Activated CD4-positive, alpha-beta T cell treated with anti-CD3 and anti-CD28 coated beads for 36 hours (primary cell): ENCODE measurements at places on chromosomes 6 and 20.

GRCh38 chr6:130050230-130050629 is 31.8 kb downstream of the L3MBTL3 start:
- no peak for DNase-seq

DNA sequence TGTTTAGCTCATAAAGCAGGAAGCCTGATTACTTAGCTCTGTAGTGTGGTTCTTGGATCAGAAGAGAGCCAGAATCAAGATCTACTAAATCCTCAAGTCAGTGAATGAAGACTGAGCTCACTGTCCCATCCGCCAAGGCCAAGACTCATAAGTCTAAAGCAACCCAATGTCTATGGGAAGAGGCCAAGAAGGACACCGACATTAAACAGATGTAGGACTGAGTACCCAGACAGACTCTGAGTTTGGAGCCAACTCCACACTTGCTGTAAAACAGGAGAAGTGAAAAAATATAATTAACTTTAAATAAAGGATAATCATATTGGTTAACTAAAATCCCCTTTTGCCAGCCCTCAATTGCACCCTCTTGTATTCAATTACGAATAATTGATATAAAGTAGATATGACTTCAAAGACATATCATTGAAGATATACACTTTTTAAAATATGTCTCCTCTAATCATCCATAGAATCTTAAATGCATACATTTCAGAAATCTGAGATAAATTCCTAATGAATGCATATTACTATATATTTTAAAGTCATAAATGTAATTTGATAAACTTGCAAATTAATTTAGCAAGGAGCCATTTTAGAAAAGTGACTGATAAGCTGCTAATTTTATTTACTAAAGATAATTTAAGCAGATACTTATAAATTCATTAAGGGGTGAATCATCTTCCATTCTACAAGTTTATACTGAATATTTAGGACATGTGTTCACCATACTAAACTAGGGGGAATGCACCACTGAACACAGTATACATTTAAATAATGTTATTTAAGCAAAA is 617.0 kb upstream of the ARID1B start:
- DNase-seq = no peak

GRCh38 chr6:61203966-61204496 is 1082.0 kb downstream of the KHDRBS2 start:
- no peak for DNase-seq

- DNase-seq = peak; percentile 79
These were observed 20.7 kb downstream of the GTPBP2 start for GRCh38 chr6:43608310-43608763.

DNA sequence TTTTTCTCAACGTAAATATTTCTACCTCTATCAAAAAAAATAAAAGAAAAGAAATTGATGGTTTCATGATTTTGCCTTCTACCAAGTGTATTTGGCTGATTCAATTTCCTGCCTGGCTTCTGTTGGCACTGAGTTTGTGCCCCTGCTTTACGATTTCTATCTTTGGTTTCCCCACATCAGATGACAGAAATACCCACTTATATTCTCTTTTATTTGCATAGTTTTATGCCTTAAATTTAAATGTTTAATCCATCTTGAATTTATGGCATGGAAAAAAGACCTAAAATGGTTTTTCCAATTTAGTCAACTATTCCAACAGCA is 34.3 kb downstream of the RNF24 start:
- DNase-seq = no peak

DNA sequence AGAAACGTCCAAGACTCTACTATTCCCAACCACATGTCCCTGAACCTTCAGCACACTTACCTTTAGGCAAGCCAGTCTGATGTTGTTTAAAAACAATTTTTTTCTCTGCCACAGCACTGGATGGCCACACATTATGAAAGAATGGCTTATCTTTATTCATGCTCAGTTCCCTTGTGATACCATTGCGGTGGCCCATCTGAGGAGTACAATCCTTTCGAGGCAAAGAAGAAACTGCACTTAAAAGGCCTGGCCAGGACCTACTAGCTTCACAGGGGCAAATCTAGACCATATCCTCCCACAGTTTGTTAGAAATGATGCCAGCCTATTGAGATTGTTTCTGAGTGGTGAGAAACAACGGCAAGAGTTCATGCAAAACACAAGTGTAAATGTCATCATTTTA is 88.4 kb upstream of the PLEKHG1 start:
- no peak for DNase-seq

GRCh38 chr20:63703976-63704748 is 3.6 kb downstream of the ARFRP1 start:
- DNase-seq = no peak

GRCh38 chr20:51622004-51622874 is 79.7 kb upstream of the NFATC2 start:
- DNase-seq = no peak

DNA sequence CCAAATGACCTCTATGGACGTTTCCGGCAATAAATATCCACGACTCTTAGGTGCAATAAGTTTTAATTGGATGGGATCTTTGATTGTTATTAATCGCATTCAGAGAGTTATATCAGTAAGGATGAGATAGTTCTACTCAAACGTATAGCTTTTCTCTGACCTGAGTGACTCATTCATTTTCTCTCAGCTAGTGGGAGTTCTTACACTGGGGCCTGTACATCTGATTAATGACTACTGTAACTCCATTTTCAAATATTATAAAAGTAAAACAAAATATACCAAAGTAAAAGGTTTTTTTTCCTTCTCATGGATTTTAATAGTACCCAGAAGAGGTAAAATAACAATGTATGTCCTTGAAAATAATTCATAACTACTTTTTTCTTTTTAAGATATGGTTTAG is 41.1 kb upstream of the SAMD5 start:
- DNase-seq = no peak

- DNase-seq = peak; percentile 84
These were observed 35.3 kb downstream of the TOX2 start for GRCh38 chr20:43949741-43950618.

DNA sequence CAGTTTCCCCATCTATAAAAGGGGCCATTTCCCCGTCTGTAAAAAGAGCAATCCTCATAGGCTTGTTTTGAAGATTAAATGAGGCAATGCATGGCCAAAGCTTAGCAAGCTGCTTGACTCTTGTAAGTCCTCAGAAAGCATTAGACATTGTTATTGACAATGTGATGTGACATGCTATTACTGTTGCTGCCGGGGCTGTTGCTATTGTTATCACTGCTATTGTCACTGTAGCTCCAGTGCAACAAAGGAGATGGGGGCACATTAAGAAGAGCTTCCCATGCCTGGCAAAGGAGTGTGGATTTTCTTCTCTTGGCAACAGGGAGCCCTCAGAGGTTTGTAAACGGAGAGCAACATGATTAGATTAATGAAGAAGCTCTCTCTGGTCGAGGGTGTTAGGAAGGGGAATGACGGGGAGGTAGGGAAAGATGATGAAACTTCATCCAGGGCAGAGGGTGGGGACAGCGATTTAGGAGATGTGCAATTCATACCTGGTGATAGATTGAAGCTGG is 33.1 kb upstream of the FAM83D start:
- DNase-seq = no peak

- no peak for DNase-seq
These were observed 189.8 kb downstream of the ZDHHC14 start for GRCh38 chr6:157570752-157571151.

DNA sequence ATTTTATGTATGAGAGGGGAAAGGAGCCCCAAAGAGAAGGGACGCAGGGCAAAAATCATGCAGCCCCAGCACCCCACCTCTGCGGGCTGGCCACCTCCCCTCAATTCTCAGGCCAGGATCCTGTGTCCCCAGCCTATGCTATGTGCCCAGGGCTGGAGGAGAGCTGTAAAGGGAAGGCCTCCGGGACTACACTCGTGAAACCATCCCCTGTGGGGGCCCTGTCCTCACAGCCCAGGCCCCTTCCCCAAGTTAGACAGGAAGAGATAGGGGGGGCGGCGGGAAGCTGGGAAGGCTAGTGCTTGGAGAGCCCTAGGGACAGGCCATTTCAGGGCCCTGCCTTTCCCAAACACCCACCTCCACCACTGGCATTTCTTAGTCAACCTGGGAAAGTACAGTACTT is 1.4 kb upstream of the COL11A2 start:
- DNase-seq = no peak

DNA sequence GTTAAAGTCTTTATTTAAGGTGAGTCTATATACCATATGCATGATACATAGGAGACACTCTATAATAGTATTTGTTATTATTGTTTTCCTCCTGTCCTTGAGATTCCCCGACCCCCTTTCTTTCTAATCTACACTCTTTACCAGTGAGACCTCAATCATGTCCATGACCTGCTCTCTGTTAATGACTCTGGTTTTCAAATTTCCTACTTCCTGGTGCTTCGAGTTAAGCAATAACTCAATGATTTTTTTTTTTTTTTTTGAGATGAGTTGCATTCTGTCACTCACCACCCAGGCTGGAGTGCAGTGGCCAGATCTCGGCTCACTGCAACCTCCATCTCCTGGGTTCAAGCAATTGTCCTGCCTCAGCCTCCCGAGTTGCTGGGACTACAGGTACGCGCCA is 574.6 kb upstream of the SLC35B3 start:
- no peak for DNase-seq

DNA sequence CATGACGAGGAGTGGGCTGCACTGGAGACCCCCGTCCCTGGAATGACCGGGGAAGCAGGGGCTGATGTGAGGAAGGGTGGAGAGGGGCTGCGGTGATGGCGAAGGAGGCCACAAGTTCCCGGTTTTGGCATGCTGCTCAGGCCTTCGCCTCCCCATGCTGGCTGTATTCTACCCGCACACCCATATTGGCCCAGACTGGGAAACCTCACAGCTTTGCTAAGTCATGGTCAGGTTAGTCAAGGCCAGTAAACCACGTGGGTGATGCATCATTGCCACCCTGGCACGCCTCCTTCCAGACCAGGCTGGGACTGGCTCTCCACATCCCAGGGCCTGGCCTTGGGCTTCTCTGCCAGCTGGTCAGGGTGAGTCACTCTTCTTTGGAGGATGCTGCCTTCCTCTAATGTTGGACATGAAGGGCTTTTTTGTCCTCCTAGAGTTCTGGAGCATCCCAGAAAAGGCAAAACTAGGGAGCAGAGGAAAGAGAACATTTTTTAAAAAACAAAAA is 53.8 kb downstream of the PCNA start:
- peak; percentile 22 for DNase-seq

DNA sequence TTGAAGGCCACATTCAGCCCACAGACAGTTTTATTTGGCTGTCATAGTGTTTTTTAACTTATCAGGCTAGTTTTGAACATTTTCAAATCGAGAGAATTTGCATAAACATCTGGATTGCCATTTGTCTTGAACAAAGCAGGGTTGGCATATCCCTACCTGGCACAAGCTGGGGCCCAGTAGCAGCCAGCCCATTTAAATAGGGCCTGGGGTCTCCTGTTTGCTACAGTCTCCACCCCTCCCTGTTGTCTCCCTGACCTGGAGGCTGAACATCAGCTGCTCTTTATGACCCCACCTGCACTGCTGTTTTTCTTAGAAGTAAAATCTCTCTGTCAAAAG is 10.5 kb downstream of the BCAS4 start:
- no peak for DNase-seq

DNA sequence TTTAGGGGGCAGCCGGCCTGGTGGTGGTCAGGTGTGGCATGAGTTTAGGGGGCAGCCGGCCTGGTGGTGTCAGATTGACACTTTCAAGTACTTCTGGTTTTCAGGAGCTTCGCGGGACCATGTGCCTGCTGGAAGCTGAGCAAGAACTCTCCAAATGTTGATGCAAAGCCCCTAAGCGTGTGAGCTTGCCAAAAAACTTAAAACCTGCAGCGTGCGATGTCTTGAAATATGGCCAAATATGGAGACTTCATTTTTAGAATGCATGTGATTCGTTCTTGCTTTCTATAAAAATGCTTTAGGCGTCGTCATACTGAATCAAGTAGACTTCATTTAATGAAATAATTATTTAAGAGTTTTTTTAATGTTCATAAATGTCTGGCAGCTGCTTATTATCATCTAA is 149.4 kb downstream of the SMOC2 start:
- no peak for DNase-seq

DNA sequence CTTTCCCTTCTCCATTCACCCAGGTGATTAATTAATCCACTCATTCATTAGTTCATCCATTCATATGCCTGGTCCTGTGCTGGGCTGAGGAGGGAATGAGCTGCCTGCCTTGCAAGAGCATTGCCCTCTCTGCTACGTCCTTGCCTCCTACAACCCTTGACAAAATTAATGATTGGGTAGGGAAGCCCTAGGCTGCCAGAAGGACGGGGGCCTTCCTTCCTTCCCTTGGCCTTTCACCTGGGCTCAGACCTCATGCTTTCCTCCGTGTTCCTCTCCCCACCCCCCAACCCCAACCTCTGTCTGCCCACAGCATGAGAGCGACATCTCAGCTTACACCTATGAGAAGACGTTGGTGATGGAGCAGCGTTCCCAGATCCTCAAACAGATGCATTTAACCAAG is 25.6 kb downstream of the SLC12A5 start:
- DNase-seq = no peak

- no peak for DNase-seq
These were observed 39.3 kb downstream of the LRRC1 start for GRCh38 chr6:53834132-53834531.

GRCh38 chr6:163752446-163752845 is 337.9 kb downstream of the QKI start:
- no peak for DNase-seq

DNA sequence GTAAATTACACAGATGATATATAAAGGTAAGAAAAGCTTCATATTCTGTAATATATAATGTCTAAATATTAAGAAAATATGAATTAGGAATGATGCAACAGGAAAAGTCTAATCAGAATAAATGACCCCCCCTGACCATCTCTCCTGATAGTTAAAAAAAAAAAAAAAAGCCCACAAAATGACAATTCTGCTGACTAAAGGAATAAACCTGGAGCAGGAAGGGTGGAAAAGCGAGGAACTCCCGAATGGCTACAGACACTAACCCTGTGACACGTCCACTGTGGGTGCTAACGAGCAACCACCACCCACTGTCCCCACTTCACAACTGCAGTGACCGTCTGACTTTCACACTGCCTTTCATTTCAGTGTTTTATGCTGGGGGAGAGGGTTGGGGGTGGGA is 67.6 kb upstream of the FOXQ1 start:
- no peak for DNase-seq

- no peak for DNase-seq
These were observed 518.6 kb downstream of the PKHD1 start for GRCh38 chr6:51568771-51569170.

GRCh38 chr6:167044696-167045095 is 45.5 kb downstream of the CEP43 start:
- peak; percentile 13 for DNase-seq

- DNase-seq = no peak
These were observed 11.1 kb upstream of the ARFGEF2 start for GRCh38 chr20:48910347-48910781.

- DNase-seq = no peak
These were observed 149.7 kb downstream of the MRPL14 start for GRCh38 chr6:43977404-43978111.

- DNase-seq = no peak
These were observed 192.0 kb downstream of the LRFN2 start for GRCh38 chr6:40395066-40395697.
